G401 (cell line): ENCODE measurements at places on chromosomes 5 and 9.

DNA sequence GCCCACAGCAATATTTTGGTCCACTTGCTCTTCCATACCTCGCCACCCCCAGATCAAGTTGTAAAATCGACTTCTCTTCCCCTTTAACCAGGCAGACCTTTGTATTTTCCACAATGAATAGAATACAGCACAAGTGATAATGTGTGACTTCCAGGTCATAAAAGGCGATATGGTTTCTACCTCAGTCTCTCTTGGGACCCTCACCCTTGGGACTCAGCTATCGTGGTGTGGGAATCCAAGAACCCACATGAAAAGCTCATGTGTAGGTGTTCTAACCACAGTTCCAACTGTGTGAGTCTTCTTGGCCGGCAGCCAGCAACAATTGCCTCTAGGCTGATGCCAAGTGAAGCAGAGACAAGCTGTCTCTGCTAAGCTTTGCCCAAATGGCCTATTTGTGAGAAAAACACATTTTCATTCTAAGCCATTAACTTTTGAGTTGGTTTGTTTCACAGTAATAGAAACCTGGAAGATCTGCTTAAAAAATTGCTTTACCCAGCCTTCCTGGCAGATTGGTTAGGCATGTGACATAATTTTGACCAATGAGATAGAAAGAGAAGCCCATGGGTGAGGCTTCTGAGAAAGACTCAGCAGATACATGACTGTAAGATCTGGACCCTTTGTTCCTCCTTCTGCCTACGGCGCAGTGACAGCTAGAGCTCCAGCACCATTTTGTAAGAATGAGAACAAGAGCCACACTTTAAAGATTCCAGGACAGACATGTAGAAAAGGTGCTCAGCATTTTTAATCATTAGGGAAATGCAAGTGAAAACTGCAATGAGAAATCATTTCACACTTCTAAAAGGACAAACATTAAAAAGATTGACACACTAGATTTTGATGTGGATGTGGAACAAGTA lies 18.3 kb upstream of the MLLT3 start:
- DNase-seq = peak; percentile 94

DNA sequence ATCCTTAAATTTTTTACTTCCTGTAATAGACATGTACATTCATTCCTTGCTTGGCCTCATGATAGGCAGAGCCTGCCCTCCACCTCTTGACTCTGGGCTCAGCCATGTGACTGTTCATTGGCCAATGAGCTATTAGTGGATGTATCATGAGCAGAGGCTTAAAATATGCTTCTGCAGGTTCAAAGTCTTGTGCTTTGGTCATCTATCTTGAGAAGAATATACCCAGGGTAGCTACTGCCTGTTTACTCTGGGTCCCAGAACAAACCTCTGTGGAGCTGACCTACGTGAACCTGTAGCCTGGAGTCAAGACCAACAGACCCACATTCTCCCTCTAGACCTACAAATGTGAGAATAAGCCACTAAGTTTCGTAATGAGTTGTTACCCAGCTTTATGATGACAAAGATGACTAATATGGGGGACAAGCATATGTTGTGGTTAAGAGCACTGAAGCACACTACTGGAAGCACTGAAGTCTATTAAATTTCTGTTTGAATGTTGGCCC lies 244.4 kb downstream of the MAST4 start:
- no peak for DNase-seq

DNA sequence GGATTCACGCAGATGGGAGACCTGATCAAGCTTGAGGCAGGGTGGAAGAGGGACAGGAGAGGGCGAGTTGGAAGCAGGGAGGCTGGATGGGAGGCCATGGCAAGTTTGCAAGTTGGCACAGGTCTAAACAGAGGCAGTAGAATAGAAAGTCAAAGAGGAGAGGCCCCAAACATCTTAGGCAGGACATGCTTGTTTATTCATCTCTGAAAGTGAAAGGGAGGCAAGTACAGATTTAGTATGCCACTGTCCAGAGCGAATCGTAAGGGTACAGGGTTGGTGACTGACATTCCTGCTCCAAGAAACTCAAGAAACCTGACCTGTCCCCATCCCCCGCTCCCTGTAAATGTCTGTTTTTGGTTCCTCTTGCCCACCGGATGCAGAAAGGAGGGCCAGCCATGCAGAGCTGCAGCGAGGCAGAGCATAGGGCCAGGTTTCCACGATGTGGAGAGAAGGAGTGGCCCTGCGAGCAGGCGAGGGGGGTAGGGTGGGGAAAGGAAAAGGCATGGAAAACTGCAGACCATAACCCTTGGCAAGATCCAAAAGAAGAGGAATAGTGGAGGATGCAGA lies 96.2 kb upstream of the BOD1 start:
- no peak for DNase-seq

DNA sequence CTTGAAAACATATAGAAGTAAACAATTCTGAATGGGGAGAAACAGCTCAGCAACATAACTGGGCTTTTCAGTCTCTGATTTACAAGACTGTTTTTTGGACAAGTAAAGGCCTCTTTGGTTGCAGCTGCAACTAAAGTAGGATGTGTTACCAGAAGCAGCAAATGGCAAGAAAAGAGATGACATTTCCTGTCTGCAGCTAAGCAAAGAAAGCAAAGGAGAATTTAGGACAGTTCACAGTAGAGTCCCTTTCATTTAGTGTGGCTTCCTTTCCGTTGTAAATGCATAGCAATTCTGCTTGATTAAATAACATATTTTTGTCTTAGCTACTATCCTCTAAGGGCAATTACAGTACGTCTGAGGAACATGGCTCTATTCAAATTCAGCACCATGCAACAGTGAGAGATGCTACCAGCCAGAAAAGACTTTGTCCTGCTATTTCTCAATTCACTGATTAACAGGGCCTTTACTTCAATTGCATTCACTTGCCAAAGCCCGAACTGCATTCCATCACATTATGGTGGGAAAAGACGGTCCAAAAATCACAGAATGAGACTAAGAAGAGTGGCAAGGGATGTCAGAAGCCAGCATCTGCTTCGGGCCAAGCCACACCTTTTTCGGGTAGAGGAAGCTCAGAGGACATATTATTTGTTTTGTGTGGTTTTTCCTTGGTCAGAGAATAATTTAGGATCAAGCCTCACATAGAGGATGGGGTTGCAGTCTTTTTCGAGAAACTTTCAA lies 107.7 kb downstream of the SEMA6A start:
- DNase-seq = no peak

DNA sequence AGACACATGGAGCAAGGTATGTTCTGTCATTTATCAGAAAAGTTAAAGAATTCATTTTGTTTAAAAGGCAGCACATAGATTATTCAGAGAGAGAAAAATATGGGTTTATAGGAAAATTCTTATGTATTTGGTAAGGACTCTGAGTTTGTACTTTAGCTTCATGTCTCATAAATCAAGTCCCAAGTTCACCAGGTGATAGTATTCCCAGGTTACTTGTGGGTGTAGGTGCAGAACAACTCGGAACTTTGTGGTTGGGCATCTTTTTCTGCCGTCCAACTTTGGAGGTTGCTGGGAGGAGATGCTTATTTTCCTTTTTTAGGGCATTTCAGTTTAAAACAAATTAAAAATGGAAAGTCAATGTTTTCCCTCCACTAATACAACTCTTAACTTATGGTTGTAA lies 269.8 kb upstream of the DMRT1 start:
- DNase-seq = no peak

GRCh38 chr5:52119768-52120167 lies 667.9 kb upstream of the ITGA1 start:
- DNase-seq = no peak

GRCh38 chr5:80655231-80655774 lies 520 bp upstream of the DHFR start:
- no peak for DNase-seq
